DND-41 (cell line): ENCODE measurements at places on chromosomes 5 and 9.

GRCh38 chr9:119877306-119877705 is 508.1 kb upstream of the BRINP1 start:
- DNase-seq: no peak

DNA sequence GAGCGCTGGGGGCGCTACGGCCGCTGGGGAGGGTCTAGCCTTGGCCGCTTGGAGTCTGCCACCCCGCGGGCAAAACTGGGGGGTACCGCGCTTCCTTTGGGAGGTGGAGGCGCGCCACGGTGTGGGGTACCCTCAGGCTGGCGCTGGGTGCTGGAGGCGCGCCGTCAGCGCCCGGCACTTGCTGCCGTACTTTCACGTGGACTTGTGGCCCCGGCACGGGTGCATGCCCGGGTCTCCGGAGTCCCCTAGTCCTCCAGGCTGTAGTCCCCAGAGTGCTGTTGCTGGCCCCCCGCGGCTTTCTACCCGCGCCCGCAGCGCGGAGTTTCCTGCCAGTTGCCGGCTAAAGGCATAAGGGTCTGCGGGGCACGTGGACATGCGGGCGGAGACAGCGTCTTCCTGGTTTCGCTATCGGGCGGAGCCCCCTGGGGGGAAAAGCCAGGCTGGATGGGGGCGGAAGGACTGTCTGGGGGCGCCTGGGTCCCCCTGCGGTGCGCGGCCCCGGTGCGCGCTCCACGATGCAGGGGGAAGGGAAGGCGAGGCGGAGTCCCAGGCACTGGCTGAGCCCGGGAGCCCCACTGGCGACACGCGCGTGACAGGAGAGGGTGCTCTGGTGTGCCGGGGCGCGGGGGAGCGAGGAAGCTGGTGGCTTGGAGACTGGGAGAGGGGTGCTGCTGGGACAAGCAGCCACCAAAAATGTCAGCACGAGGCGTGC is 666 bp downstream of the PPARGC1B start:
- DNase-seq: peak; percentile 84

GRCh38 chr9:135898634-135899407 is 8.5 kb downstream of the CAMSAP1 start:
- DNase-seq: peak; percentile 21

GRCh38 chr9:111610149-111610548 is 10.7 kb upstream of the PTGR1 start:
- no peak for DNase-seq

DNA sequence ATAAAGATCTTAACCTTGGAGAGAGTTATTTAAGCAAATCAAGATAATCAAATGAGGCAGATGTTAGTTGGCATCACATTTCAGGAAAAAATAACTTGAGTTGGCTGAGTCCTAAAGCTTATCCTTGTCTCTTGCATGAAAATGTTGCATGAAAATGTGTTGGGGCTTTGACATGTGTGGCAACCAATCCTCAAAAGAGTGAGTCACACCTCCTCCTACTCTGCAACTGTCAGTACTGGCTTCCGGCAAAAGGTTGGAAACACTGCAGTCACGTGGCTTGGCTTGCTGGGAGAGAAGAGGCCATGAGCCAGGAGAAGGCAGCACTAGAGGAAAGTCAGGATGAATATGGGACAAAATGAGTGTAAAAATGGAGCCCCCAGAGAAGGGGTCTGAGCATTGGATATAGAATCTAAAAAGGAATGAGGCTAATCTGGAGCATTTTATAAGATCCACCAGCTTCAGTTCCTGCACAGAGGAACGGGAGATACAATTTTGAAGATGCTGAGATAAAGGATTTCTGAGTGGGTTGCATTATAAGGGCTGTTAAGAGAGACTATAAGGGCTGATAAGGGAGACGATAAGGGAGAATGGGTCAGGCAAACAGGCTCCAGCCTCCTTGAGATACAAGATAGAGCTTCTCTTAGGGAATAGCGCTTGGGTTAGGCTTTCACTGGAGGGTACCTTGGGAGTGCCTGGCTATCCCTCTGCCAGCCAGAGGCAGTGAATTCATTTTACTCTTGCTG is 43.1 kb downstream of the SPATA31D1 start:
- no peak for DNase-seq

DNA sequence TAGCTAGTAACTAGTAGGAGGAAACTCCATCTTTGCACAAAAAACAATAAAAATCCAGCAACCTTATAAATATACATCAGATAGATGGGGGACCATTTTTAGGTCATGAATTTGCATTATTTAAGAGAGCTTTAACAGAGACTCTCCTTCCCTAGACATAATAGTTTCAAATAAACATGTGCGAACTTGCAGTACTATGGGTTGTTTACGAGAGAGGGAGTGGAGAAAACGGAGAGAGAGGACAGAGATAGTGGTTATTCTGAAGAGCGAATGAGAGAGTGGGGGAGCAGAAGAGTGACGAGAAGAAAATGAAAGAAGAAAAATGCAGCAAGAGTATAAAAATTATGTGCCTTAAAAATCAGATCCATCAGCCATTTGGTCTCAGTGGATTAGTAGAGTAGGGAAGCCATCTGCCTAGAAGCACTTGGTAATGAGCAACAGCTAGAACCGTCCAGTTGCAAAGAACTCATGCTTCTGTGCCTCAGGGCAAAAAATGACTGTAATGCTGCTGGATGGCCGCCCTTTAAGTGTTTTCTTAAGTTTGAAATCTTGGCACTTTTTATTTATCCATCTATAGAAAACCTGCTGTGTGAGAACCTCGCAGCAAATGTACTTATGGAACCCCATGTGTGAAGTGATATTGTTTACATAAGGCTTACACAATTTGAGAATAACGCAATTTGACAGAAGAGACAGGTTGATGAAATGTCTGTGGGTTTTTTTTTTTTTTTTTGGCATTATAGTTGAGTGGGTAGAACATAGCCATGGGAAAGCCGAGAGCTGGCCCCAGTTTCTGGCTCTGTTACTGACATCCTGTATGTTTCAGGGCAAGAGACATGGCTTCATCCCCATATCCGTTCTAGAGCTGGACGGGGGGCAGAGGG is 95.6 kb upstream of the ZNF608 start:
- no peak for DNase-seq

DNA sequence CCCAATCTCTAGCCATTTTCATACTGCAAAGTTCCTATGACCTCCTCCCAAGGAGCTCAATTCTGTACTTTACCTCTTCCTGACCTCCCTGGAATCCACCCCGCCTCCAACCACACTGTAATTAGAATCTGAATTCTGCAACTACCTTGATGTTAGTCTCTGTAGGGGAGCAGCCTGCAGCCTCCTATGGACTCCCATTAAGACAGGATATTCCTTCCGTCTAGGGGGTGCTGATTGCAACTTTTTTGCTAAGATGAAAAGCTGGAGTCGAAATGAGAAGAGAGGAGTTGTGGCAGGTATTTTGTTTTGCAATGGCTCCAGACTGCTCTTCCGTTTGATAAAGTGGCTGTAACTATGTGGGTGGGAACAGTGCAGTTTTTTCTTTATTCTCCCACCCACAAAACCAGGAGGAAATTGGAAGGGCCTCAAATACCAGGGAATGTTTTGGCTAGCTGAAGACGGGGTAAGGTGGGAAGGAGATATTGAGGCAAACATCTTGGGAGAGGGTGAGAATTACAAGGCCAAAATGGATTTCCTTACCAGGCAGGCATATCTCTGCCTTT is 23.8 kb downstream of the ANXA2R start:
- no peak for DNase-seq

DNA sequence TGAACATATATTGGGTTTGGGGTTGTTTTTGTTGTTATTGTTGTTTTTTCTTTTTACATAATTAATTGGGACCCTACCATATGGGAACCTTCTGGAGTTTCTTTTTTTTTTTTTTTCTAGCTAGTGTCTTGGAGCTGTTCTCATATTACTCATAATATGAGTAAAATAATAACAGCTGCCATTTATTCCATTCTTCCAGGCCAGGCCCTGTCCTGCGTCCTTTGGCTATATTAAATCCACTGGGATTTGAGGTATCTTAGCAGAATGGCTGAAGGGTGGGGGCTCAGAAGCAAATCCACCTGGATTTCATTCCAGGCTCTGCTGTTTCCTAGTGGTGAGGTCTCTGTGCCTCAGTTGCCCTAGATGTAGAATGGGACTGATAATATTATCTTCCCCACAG is 47.2 kb upstream of the RPL26L1 start:
- DNase-seq: no peak

GRCh38 chr9:36150574-36151315 is 14.2 kb downstream of the GLIPR2 start:
- no peak for DNase-seq
